ENCODE measurements at places on chromosomes 3 and 15. TPM values are rescaled to one million over a fixed set of nuclear protein-coding genes. Genes with fewer than 3 reads are reported as not detected.

Gene CIB1
- 71.6 TPM for total RNA-seq

GRCh38 chr15:45021348-45021747 lies 1.6 kb upstream of the SORD start:
- DNase-seq: no peak

Gene PLD1
- 64.3 TPM for total RNA-seq

DNA sequence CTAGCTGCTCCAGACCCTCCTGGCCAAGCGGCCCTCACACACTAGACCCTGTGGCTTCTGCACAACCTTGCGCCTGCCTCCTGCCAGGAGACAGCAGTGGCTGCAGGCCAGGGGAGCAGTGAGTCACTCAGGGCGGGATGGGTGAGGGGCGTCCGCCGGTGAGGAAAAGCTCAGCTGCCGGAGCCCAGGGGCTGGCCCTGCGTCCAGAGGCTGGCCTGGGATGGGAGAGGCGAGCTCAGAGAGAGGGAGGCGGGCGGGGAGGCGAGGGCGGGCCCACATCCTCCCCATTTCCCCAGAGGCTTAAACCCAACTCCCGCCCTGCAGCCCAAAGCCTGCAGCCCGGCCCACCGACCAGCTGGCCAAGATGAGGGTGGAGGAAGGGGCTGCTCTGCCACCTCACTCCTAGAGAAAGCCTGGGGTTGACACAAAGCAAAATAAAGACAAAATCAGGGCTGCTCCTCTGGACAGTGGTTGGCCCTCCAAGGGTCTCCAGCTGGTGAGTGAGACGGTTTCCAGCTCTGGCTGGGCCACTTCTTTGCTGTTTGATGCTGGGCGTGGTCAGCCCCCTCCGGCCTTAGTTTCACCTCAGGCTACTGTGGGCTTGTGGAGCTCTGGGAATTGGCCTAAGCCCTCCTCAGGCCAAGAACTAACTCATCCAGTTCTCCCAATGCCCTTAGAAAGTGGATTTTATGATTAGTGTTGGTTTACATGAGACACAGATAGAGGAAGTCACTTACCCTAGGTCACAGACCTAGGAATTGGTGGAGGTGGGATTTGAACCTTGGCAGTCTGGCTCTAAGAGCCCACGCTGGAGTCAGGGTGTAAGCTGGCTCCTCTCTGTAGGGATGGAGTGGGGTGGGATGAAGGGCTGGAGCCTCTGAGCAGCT lies 50.6 kb downstream of the IQSEC1 start:
- DNase-seq: peak; percentile 88

GRCh38 chr3:67431887-67432286 lies 222.5 kb downstream of the SUCLG2 start:
- no peak for DNase-seq

Measured in Right ventricle myocardium superior (tissue), 1 donor.